Inflammatory macrophage treated with lipopolysaccharide for 4 hours (primary cell): ENCODE measurements at places on chromosomes 2 and 18.

DNA sequence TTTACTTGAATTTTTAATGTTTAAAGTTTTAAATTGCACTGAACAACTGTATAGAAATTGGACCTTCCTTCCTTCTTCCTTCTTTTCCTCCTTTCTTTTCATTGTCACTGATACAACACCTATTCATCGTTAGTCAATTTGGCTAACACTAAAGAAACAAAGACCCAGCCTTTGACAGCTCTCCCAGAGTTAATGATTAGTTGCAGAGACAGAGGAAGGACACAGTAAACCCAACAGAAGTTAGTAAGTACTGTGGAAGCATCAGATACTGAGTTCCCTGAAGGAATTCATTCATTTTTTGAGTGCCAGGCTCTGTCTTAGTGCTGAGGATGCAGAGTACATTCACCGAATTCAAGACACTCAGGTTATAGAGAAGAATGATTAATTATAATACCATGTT is 77.9 kb upstream of the RAB27B start:
- no peak for DNase-seq

GRCh38 chr2:74850496-74851190 is 16.7 kb downstream of the HK2 start:
- DNase-seq = peak; percentile 52

GRCh38 chr2:205141381-205141780 is 540.9 kb upstream of the NRP2 start:
- no peak for DNase-seq

- no peak for DNase-seq
These were observed 12.4 kb upstream of the ANKRD44 start for GRCh38 chr2:197322724-197323720.

DNA sequence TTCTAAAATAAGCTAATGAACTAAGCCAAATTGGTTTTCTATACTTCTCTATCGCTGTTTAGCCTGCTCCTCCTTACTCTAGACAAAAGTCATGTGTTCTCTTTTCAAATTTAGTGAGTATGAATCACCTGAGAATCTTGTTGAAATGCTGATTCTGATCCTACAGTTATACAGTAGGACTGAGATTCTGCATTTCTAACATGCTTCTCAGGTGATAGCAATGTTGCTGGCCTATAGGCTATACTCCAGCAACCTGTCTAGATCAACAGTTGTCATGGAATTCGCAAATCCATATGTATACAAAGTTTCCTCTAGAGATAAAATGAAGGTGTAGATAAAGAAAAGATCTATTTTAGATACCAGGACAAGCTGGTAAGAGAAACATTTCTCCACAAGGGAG is 62.9 kb downstream of the MEMO1 start:
- DNase-seq = no peak

GRCh38 chr2:39136799-39137198 is 15.9 kb upstream of the SOS1 start:
- DNase-seq = no peak

DNA sequence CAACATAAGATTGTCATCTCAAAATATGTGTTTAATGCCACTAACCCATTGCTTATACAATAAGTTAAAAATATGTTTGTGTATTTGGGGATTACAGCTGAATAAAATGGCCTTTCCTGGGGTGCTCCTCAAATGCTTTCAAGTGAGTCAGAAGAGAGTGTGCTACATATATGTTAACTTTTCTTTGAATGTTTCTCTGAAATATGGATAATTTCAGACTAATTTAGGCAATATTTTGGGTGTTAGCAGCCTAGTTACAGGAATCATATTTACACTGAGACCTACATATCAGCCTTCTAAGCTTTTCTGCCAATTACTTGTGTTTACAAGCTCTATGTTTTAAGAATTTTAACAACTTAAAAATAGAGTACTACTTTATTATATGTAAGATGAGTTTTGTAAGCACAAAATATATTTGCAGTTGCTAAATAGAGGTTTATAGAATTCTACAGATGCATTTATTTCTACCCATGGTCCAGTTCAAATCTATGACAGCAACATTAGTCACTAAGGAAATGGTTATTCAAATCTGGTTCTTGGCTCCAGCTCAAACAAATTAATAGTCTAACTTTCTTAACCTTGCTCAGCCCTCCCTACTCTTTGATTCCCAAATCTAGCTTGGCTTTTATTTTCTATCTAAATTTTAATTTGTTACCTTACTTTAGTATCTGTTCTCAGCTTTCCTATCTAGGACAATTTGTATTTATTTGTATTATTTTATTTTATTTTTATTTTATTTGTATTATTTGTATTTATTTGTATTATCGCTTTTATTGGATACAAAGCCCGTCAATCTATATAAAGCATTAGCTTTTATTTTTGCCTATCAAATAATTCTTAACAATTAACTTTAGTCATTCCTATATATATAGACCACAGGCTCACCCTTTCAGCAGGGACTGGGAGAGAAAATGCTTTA is 48.9 kb downstream of the FSIP2 start:
- DNase-seq = no peak
